ENCODE measurements at places on chromosomes 2 and 18.
A peak's percentile ranks its signal among the peaks of the same experiment; 100 is the strongest.

DNA sequence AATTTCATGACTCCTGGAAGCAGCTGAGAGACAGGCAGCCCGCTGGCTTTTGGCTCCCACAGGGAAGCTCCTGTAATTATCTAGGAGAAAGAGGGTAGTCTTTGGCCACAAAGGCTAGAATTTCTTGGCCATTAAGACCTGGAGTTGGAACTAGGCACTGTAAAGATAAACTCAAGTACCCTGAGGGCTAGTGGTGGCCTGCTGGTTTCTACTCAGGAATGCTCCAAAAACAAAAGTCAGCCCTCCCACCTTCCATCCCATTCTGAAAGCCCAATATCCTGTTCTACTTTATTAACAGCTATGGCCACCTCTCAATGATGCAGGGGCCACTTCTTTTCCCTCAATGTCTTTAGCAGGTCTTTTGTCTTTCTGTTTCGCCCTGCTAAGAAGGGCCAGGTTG is 34.0 kb upstream of the CYP26B1 start:
- no peak for DNase-seq

GRCh38 chr18:70058916-70059315 is 111.2 kb upstream of the CD226 start:
- no peak for DNase-seq

DNA sequence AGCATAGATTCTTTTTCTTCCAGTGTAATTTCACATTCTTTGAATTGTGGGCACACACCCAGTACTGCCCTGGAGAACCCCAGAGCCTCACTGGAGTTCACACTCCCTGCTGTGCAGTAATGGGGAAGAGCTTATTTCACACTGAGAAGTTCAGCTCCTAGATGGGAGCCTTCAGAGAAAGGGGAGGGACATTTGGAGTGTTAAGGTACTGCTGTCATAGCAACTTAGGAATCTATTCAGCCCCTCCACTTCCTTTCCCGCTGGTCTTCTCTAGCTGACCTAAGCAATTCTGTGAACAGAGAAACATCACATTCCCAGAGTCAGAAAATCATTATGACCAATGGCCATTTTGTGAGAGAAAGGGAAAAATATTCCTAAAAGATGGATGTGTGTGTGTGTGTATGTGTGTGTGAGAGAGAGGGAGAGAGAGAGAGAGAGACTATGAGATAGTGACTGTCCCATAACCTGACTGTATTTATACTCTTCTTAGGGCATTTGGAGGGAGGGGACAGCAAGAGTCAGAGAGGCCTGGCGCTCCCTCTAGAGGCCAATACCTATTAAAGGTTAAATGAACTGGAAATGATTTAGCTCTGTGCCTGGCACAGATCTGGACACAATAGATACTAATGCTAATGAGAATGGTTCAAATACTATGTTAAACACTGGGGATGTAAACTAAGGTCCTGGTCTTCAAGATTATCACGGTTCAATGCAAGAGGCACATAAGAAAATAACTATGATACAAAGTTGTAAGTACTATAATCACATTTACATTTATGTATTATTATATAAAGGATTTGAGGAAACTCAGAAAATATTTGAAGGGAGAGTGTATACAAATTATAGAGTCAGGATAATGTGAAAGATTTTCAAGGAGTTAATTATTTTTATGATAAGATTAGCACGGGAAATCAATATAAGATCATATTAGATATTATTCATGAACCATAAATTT is 41.5 kb upstream of the RPE start:
- peak; percentile 40 for DNase-seq

GRCh38 chr2:151833984-151834383 is 5.8 kb upstream of the ARL5A start:
- no peak for DNase-seq

DNA sequence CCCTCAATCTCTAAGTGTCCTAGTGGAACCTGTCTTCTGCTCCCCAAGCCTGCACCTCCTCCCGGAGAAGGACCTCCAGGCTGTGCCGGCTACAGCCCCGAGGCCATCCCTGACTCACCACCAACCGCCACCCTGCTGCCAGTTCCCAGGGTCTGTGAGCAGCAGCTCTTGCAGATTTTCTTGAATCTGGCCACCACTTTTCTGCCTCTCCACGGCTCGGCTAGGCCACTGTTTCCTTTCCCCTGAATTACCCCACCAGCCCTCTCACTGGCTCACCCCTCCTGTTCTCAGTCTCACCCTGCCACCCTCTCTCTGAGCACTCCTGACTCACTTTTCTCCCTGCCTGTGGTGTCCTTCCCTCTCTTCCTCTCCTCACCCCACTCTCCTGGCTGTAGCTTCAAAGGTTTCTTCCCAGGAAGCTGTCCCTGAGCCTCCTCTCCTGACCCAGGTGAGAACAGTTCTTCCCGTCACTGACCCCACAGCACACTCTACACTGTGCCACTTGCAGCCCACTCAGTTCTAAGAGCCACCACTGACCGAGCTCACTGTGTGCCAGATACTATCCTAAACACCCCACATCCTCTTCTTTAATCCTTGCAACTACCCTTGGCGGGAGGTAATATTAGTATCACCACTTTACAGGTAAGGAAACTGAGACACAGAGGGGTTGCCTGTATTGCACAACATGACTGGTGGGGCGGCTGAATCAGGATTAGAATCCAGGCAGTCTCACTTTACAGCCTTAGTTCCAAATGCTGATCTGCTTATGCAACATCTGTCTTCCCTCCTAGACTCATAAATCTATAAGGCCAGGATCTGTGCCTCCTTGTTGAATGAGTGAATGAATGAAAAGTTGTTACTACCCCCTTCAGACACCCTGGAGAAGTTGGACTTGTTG is 111.6 kb downstream of the SMAD7 start:
- no peak for DNase-seq

DNA sequence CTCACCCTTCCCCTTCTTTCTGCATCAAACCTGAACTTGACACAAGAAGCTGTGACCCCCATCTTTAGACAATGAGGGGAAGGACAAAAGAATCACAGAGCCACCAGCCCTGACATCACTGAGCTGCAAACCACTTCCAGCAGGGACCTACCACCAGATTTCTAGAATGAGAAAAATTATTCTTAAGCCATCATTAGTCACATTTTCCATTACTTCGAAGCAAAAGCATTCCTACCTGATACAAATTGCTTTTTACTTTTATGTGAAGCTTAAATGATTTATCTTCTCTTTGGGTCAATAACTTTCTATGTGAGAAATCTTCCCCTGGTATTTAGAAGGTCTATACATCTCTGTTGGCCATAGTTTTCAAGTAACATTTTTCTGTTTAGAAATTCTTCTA is 134.8 kb downstream of the TCF4 start:
- DNase-seq: no peak

- DNase-seq: no peak
Observed at GRCh38 chr18:28124131-28125029, 52.5 kb downstream of the CDH2 start.

GRCh38 chr2:46812361-46813019 is 103.1 kb downstream of the MCFD2 start:
- DNase-seq: peak; percentile 92

- no peak for DNase-seq
Observed at GRCh38 chr2:6915399-6915798, 1.8 kb upstream of the RNF144A start.

DNA sequence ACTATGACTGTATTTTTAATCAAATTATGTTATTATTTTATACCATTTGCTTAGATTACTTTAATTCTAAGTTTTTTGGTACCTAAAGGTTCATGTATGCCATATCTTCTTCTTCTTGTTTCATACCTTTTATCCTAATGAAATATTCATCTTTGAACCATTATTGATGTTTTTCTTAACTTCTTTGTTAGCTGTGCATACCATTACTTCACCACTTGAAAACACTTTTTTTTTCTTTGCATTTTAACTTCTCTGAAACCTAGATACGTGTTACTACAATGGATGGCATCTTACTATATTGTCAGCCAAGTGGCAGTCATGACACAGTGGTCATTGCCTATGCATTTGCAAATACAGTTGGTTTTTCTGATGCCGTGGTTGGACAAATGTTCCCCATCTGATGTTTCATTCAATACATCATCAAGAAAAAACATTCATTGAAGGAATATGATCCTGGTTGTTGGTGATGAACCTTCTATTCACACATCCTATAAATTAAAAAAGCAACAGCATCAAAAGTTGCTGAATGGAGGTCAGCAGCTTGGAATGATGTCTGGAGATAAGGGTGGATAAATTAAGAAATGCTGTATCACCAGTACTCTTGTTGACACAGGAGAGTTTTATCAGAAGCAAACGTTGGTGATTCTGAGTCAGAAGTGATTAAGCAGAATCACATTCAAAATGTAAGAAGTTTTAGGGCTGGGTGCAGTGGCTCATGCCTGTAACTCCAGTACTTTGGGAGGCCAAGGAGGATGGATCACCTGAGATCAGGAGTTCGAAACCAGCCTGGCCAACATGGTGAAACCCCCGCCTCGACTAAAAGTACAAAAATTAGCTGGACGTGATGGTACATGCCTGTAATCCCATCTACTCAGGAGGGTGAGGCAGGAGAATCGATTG is 7.4 kb downstream of the IL36A start:
- DNase-seq: no peak

GRCh38 chr18:908758-909724 is 4.4 kb downstream of the ADCYAP1 start:
- no peak for DNase-seq

DNA sequence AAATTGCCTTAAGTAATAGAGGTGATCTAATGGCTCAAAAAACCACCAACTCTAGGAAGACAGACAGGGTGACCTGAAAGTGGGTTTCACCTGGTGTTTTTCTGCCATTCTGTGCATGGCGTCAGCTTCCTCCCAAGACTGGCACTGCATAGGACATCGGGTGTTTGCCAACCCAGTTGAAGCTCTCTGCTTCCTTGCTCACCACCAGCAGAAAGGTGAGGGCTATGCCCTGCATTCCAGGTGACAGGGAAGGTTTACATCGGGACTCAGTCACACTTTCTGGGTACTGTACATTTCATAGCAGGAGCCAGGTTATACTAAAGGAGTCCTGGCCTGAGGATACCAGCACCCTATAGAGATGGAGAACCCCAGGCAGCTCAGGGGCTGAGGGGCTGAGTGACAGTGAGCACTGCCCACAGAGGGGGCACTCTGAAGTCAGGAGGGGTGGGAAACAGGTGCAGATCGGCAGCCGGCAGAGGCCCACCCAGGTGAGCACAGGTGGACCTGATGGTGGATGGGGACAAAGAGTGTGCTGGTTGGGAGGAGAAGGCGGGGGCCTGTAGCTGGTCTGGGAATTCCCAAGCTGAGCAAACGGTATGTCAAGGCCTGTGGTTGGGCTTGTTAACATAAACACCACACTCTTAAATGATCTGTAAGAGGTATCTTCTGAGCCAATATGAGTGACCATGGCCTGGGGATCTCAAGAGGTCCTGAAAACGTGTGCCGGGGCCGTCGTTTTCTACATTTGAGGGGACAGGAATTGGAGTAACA is 18.1 kb downstream of the TPRKB start:
- DNase-seq: no peak

DNA sequence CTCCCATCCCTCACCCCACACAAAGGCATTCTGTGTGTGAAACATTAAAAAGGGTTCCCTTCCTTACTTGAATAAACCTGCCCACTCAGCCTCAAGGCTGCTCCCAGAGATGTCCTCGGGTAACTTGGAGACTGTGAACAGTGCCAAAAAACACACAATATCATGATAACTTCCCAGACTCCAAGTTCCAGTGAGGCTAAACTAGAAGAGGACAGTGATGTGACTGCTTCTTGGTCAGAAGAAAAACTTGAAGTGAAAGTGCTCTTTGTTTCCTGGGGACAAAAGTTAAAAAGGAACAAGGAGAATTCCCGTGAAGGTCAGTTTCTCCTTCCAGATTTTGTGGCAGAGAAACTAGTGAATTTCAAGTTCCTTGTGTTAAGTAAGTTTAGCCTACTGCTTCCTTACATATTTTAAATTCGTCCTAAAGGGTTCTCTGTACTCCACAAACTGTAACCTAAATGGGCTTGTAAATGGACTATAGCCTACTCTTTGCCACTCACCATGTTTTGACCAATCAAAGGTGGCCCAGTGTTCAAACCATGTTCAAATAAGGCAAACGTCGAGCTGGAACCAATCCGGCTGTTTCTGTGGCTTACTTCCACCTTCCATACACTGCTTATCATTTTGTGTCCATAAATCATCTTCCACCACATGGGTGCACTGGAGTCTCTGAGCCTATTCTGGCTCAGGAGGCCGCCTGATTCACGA is 20.4 kb downstream of the TPRKB start:
- DNase-seq: no peak

DNA sequence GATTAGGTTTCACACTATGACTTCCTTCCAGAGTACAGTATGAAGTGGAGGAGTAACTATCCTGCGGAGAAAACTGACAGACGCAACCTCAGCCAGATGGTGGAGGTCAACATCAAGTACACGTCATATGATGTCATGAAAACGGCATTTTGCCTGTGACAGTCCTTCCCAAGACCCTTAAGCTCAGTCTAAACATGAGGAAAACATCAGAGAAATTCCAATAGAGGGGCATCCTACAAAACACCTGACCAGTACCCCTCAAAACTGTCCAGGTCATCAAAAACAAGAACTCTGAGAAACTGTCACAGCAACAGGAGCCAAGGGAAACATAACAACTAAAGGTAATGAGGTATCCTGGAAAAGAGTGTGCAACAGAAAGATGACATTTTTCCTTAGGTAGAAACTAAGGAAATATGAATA is 1.7 kb downstream of the RNU4ATAC start:
- no peak for DNase-seq

Data from right lung (tissue), 10 donors.